ENCODE measurements at places on chromosomes 3 and 15.

DNA sequence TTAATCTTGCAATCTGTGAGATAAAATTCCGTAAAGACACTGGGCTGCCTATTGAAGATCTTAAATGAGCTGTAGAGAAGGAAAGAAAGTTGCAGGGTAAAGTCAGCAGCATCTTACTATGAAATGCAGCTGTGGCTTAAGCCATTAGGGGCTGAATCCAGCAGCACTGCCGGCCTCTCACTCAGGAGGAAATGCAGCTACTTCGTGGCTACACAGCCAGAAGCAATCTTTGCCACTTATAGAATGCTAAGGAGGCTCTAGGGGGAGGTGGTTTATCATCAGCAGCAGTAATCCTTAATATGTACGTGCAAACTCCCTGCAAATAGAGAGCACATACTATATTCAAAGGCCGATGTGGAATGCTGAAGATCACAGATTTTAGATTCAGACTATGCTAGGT, 19.1 kb upstream of the MCTP2 start:
- DNase-seq: no peak

DNA sequence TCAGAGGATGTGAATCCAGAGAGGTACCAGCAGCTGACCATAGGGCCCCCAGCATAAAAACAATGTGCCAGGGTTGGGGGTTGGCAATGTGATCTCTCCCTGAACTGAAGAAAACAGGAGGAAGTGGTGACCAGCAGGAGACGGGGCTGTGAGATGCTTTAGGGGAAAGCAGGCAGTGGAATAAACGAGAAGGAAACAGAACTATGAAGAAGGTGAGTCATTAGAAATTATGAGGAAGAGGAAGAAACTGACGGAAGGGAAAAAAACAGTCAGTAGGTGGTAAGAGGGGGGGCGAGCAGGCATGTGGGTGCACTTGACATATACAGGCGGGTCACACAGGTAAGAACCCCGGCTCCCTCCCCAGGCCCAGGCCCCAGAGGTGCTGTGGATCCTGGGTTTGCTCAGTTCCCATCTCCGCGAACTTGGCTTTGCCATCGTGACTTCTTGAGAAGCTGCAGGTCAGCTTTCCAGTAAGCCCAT, 42.2 kb upstream of the B3GNT5 start:
- no peak for DNase-seq

- DNase-seq: no peak
These were observed 262.3 kb upstream of the HES1 start for GRCh38 chr3:193873426-193874201.

GRCh38 chr3:113660458-113660857, 36.0 kb downstream of the USF3 start:
- no peak for DNase-seq

DNA sequence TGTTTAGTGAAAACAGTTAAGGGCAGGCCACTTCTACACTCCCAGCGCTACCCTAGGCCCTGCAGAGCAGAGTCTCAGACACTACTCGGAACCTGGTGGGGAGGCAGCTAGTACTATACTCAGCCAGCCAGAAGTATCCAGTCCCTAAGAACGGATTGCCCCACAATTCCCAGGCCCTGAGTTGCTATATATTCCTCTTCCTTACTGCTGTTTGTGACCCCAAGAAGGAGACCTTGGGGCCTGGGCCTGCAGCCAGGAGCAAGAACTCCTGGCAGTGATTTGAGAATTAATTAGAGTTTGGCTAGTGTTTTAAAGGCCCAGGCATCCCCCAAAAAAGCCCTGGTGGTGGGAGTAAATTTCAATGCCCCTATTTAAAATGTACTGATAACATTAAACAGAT, 87.7 kb downstream of the RBPMS2 start:
- no peak for DNase-seq

- no peak for DNase-seq
These were observed 2.9 kb downstream of the TM6SF1 start for GRCh38 chr15:83110381-83110780.

DNA sequence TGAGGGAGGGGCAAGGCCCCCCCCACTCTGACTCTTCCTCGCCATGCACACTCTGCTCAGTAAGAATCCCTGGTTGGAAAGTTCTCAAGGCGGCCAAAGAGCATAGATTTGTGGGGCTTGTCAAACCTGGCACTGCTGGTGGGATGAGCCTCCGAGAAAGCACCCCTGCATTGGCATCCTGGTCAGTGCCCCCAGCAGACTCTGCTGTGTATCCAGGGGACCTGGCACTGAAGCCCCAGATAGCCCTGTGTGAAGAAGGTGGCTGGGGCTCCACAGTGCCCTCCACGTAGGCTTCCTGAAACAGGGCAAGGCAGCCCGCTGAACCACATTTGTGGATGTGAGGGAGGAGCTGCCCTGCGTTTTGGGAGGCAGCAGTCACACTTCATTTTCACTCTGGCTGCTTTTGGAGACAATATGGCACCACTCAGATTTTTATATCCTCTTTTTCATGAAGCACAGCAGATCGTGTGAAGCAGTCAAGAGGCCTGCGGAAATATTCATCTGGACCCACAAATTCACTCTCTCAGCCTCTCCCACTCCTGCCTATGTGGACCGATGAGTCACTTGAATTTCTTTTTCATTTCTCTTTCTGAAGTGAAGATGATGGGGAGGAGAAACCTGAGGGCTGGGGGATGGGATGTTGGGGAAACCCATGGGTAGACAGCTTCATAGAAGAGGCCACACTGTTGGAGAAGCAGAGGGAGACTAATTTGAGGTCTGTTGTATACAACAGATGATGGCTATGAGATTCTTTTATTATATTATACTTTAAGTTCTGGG, 88.7 kb upstream of the BCL6 start:
- DNase-seq: no peak

GRCh38 chr15:98853161-98853560, 154.4 kb downstream of the PGPEP1L start:
- peak; percentile 75 for DNase-seq

DNA sequence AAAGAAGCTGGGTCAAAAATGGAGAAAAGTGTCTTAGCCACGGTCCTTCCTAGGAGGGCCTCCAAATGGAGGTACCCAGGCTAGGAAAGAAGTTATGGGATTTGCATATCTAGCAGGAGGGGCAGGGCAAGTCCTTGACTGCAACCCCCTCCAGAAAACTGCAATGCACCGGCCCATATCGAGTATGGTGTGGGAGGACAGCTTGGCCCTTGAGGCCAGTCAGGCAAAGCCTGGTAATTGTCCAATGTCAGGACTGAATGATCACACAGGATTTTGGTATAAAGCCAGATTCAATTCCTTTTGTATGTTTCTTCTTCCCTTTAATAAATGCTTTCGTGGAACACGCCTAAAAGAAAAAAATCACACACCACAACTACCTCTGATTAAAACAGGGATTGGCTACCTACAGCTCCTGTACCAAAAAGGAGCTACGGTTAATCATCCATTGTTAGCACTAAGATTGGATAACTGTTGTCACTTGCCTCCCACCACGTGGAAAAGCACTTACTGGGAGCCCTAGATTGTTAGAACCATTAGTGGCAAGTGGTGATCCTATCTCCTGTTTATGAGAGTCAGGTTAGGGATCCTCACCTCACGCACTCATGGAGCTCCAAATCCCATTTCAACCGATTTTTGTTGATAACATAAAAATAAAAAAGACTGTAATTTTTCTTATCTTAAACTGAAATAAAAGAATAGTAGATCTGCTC, 1.2 kb downstream of the ZNF770 start:
- DNase-seq: no peak

DNA sequence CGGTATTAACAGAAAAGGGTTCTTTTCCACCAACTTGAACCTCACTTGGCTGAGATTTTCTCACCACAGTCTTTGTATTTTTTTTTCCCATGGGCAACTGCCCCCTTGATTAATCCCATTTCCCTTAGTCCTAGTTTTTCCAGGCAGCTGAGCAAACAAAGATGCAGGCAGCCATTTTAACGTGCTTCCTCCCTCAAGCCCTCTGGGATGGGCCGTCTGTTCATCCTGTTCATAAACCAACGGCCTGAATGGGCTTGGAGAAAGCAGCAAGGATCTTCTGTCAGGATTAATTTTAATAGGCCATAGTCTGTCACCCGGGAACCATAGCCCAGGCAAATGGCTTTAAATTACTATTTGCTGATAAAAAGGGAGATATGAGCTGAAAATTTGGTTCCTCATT, 10.4 kb upstream of the POLR2M start:
- DNase-seq: no peak

DNA sequence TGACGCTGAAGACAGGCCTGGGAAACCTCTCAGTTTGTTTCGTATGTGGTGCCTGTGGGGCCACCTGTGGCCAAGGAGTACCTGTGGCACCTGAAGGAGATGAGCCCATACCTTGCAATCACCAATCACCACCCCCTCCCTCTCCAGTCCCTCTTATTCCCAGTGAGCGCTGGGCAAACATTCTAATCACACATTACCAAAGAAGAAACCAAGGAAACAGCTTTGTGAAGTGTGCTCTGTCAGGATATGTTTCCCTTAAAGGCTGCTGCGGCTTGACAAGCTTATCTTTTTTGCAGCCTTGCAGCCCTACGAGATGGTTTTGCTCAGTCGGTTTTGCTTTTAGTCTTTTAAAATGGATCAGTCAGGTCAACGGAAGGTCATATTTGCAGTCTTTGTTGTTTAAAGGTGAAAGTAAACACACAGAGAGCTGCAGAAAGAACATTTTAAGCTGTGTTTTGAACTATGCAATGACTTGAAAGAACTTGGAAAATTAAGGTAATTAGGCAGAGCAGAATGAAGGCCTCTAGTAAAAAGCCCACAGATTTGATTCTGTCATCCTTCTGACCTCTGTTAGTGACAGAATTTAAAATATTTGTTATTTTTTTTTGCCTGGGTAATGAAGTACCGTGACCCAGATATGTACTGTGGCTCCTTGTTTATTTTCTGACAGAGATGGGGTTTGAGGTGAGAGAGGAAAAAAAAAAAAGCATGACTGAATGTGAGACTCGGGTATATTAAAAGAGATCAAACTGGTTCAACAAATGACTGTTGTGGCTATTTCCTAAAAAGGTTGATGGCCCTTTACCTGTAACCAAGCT, 461.4 kb downstream of the NSUN3 start:
- DNase-seq: no peak

DNA sequence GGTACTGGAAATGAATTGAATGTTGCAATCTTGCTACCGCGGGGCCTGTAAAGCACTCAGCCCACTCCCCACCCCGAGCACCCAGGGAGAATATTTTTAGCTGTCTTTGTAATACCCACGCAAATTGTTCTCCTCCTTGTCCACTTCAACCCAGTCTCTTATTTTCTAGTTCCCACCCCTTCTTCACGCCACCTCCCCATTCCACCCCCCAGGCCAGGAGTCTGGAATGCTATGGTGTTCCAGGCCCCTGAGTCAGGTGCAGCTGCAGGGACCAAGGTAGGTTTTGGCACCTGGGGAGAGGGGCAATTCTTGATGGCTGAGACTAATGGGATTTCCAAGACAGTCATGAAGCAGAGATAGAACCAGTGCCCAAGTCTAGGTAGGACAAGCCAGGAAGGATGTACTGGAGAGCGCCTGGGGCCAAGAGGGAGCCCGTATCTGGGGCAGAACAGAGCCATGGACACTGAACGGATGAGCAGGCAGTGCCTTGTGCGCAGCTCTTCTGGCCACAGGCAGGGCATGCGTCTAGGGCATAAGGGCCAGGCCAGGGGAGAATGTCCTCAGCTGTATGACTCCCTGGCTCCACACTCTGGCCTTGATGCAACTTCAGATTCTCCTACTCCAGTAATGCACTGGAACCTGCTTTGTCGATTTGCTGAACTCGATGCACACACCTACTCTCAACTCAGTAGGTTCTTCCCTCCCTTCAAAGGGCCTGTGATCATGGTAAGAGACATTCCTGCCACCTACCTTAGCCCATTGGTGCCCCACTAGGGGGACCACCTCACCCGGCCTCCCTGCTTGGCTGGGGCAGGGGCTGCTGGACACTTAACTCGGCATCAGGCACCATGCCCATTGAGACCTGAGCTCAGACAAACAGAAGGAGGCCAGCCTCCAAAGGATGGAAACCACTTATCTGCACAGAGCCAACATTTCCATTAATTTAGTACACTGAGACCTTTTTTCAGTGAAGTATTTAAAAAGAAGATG, 34.6 kb upstream of the MAGEF1 start:
- no peak for DNase-seq

DNA sequence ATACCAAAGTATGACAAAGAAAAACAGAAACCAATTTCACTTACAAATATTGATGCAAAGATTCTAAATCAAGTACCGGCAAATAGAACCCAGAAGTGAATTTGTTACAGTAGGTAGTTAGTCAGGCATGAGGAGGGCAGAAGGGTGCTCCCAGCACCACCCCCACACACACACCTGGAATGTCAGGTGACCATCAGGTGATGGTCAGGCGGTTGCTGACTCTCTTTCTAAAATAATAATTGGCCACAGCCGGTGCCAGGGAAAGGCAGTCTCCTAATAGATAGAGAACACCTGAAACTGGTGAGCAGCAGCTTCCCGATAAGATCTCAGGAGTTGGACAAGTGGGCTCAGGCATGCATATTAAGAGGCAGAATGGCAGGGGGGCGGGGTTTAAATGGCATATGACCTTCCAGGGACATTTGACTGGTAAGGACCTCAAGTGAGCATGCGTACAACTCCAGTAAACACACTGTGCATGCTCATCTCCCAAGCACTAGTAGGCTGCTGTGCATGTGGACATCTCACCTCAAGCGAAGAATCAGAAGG, 131.1 kb downstream of the ANO10 start:
- no peak for DNase-seq

DNA sequence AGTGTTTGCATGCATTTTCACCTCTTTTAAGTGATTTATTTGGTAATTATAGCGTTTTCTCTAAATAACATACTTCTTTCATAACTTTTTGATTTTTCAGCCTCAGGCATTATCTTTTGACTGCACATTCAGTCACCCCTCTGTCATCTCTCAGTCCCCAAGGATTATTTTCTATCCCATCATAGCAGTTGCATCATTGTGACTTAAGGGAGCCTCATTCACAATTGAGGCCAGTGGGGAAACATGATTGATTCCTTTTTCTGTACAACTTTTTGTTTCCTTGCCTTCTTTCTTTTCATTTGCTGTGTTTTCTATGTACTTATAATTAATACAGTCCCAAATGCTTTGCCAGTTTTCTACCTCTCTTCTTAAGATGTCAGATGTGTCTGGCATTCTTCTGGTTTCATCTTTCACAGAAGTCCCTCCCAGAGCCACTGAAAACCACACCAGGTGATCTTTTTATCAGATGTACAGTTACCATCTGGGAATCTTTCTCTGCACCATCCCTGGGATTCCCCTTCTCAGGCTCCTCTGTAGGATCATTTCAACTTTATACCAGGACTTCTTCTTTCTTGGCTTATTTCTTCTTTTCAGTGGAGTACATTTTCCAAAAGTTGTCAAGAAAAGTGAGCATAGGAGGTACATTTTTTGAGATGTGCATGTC, 151.4 kb downstream of the RAP2B start:
- DNase-seq: no peak

All from activated CD8-positive, alpha-beta memory T cell treated with anti-CD3 and anti-CD28 coated beads, Interleukin-2, amount 50 U/mL, for 48 hours (primary cell).